Stimulated activated CD8-positive, alpha-beta memory T cell treated with anti-CD3 and anti-CD28 coated beads, Interleukin-4, amount 100 ng/mL, for 1 hour (primary cell): ENCODE measurements at places on chromosomes 6 and 20.

DNA sequence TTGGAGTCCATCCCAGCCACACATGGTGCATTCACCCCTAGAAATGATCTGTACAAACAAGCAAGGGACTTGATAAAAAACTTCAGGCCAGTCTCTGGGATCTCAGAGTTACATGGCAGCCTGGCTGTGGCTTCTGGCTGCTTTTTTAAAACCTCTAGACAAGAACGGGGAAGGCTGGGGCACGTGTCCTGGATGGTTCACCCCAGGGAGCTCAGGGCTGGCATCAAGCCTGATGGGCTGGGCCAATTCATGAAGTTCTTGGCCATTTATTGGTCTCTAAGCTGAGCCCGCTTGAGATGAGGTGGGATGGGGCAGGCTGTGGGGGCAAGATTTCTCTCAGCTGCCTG, 10.4 kb upstream of the ZFAND3 start:
- no peak for DNase-seq

DNA sequence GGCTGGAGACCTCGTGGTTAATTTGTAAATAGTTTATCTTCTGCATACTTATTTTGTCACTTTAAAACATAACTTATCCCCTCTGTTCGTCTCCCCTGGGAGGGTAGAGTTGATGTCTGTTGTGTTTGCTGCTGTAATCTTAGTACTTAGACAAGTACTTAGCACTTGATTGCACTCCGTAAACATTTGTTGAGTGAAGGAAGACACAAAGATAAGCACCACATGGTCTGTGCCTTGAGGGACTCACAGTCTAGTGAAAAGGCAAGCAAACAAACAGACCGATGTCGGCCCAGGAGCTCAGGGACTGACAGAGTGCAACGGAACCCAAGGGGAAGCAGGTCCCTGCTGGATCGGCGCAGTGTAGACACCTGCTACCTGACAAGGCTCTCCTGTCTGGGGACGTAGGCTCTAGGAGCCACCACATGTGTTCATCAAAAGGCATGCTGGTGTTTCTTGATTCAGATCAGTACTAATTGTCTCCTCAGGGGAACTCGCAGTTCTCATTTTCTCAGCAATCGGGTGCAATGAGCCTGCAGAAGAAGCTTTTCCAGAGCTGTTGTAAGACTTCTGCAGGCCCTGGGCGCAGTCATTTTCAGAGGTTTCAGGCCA, 31.4 kb downstream of the EDN3 start:
- DNase-seq, result no peak

DNA sequence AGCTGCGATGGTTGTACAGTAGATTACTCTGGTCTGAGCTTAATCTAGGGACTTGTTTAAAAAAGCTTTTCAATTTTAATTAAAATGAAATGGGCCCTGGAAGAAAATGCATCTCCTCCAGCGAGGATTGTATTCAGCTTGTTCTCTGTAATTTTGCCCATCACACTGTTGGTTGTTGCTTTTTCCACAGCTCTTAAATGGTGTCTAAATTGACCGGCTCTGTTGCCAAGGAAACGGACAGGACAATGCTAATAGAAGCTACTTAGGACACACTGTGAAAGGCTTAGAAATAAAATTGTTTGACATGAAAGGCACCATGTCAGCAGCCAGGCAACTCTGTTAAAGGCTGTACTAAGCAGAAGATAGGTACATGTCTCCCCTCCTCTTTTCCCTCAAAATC, 116.7 kb upstream of the NRSN1 start:
- no peak for DNase-seq

GRCh38 chr6:113825781-113826180, 31.4 kb upstream of the MARCKS start:
- DNase-seq, result no peak

DNA sequence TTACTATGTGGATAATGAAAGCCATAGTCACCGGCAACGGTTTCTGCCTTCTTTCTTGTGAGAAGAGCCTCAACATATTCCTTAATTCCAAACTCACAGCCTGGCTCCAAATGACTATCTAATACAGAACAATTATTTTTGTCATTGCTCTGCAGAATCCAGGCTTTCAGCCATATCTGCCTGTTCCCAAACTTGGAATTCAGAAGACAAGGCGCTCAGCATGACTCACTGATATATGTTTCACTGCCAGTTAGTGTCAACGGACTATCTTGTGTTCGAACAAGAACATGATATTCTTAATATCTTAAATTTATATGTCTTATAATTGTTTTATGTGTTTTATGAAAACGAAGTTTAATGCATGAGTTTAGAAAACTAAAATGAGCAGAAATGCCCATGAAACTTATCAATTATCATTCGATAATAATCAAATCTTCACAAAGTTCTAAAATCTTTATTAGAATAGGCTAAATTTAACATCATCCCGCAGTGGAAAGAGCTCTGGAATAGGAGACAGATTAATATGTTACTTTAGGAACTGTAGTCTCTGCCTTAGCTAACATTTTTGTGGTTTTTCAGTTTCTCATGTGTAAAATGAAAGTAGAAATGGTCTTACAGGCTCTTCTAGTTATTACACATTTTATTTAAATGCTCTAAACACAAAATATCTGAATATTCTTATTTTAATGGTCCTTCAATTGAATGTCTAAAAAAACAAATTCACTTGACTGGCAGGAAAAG, 669.3 kb upstream of the GJE1 start:
- DNase-seq, result no peak

DNA sequence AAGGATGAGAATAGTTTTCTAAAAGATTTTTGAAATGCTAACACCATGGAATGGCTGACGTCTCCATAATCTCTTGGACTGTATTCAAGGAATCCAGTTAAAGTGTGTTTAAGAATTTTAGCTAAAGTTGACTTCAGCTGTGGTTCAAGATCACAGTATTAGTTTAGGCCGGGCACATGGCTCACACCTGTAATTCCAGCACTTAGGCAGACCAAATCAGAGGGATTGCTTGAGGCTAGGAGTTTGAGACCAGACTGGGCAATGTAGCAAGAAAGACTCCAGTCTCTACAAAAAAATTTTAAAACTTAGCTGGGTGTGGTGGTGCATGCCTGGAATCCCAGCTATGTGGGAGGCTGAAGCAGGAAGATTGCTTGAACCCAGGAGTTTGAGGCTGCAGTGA, 68.2 kb downstream of the RFPL4B start:
- DNase-seq, result no peak

GRCh38 chr6:48564036-48564820, 453.2 kb upstream of the PTCHD4 start:
- no peak for DNase-seq
